ENCODE measurements at places on chromosomes 6 and 20.

- no peaks in the 10 kb centered on the region for H3K4me1 ChIP-seq
- H3K27ac ChIP-seq = no peak overlapping the region
- no peak for DNase-seq
- H3K4me3 ChIP-seq = no peak overlapping the region
Measured at GRCh38 chr6:44685213-44685612, 297.7 kb downstream of the CDC5L start.

DNA sequence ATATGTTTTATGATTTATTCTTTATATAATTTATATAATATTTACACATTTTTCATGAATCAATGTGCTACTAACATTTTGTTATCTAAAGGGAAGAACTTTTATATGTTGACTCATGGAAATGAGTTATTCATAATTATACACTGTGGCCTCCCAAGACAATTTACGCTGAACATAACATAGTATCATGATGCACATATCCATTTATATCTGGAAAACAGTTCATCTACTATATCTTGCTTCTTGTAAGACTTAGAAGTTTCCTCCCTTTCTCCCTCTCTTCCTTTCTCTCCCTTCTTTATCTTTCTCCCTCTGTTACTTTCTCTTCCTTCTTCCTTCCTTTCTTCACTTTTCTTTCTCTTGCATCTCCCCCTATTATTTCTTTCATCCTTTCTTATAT lies 1.1 kb upstream of the EYS start:
- no peaks in the 10 kb centered on the region for H3K27me3 ChIP-seq
- H3K4me1 ChIP-seq = no peaks in the 10 kb centered on the region
- H3K36me3 ChIP-seq = no peaks in the 10 kb centered on the region

GRCh38 chr20:25574411-25574810 lies 10.9 kb downstream of the NINL start:
- H3K4me1 ChIP-seq = no peaks in the 10 kb centered on the region
- H3K4me3 ChIP-seq = no peak overlapping the region
- DNase-seq = no peak
- no peaks in the 10 kb centered on the region for H3K36me3 ChIP-seq
- H3K27me3 ChIP-seq = no peaks in the 10 kb centered on the region

DNA sequence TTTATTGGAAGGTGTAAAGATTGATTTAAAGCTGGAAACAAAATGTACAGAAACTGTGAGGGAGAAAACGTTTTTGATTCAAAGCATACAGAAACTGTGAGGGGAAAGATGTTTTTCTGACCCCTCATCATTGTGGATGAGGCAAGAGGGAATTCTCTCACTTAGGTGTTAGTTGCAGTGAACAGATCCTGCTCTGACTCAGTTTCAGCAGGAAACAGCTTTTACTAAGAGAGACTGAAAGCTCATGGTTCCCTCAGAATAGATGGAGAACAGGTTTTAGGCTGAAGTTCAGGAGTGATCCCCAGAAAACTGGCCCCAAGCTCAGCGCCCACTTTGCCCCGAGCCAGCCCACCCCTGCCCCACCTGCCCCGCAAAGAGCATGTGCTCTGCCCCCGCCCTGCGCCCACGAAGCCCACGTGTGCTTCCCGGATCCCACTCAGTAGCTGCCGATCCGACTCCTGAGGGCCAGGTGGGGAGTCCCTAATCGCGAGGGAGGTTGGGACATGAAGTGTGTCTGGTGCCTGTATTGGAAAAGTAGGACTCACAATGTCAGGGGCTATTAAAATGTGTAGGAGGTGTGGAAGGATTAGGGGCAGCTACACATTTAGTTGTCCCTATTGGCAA lies 41.2 kb downstream of the DUSP22 start:
- no peak overlapping the region for H3K27ac ChIP-seq
- H3K4me1 ChIP-seq = peaks cover 47% of the 10 kb centered on the region
- DNase-seq = no peak
- H3K27me3 ChIP-seq = no peaks in the 10 kb centered on the region
- H3K4me3 ChIP-seq = no peak overlapping the region

DNA sequence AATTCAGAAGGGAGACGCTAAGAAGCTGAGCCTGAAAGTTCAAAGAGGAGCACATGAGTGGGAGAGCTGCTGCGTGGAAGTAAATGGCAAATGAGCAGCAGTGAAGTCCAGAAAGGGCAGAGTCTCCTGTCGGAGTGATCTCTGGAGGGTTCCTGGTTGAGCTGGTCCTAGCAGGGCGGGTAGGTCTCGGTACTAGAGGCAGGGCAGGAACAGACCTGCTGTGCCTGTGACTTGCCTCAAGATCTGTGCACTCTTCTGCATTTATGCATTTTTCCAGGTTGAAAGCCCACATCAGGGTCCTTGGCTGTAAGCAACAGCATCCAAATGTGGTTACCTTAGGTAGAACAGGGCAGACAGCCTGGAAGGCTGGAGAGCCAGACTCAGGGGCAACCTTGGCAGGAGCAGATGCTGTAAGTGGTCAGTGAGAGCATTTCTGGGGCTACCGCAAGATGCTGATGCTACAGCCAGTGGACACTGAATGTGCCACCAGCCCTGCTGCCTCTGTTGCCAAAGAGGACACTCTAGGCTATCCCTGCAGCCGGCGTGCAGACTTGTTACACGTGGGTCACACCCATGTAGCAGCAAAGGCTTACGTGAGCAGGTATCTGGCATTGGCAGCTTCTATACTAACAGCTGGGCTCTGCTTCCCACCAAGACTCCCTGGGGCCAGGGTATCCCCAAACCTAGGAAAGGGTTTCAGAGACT lies 8.4 kb downstream of the DUSP22 start:
- DNase-seq = no peak
- H3K4me3 ChIP-seq = no peak overlapping the region
- H3K36me3 ChIP-seq = no peaks in the 10 kb centered on the region

GRCh38 chr6:133743621-133744020 lies 145.3 kb upstream of the TCF21 start:
- no peak for DNase-seq
- no peaks in the 10 kb centered on the region for H3K4me1 ChIP-seq
- no peak overlapping the region for H3K4me3 ChIP-seq
- H3K27me3 ChIP-seq = no peaks in the 10 kb centered on the region
- H3K27ac ChIP-seq = no peak overlapping the region
- H3K36me3 ChIP-seq = no peaks in the 10 kb centered on the region

DNA sequence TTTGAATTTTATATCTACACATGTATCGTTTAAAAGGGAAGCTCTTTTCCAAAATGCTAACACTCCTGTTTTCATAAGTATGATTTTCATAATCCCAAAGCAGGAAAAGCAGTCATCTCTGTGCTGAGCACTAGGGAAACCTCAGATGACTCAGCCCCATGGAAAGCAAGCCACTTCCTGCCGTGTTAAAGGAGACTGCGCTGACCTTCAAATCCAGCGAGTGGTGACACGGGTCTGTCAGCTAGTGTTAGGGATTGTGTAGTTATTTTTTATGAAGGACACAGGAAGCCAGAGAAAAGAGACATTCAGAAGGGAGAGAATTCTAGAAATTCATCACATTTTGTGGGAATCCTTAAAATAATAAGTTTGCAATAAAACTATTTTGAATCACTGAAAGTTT lies 57.0 kb upstream of the CD93 start:
- no peaks in the 10 kb centered on the region for H3K36me3 ChIP-seq
- H3K4me1 ChIP-seq = peaks cover 49% of the 10 kb centered on the region
- H3K27ac ChIP-seq = peak overlapping the region; percentile 74
- no peak for DNase-seq
- no peak overlapping the region for H3K4me3 ChIP-seq

- no peak overlapping the region for H3K27ac ChIP-seq
- H3K4me3 ChIP-seq = no peak overlapping the region
- H3K36me3 ChIP-seq = no peaks in the 10 kb centered on the region
- no peaks in the 10 kb centered on the region for H3K27me3 ChIP-seq
- no peaks in the 10 kb centered on the region for H3K4me1 ChIP-seq
- no peak for DNase-seq
Measured at GRCh38 chr20:7378864-7379605, 561.2 kb downstream of the HAO1 start.

GRCh38 chr6:21984135-21984534 lies 312.7 kb downstream of the PRL start:
- no peaks in the 10 kb centered on the region for H3K36me3 ChIP-seq
- H3K27ac ChIP-seq = no peak overlapping the region
- no peak overlapping the region for H3K4me3 ChIP-seq
- H3K4me1 ChIP-seq = peaks cover 39% of the 10 kb centered on the region
- H3K27me3 ChIP-seq = no peaks in the 10 kb centered on the region

GRCh38 chr6:3381233-3381921 lies 75.5 kb downstream of the SLC22A23 start:
- DNase-seq = no peak
- H3K4me3 ChIP-seq = no peak overlapping the region
- H3K36me3 ChIP-seq = no peaks in the 10 kb centered on the region
- peaks cover 28% of the 10 kb centered on the region for H3K4me1 ChIP-seq
- no peaks in the 10 kb centered on the region for H3K27me3 ChIP-seq

DNA sequence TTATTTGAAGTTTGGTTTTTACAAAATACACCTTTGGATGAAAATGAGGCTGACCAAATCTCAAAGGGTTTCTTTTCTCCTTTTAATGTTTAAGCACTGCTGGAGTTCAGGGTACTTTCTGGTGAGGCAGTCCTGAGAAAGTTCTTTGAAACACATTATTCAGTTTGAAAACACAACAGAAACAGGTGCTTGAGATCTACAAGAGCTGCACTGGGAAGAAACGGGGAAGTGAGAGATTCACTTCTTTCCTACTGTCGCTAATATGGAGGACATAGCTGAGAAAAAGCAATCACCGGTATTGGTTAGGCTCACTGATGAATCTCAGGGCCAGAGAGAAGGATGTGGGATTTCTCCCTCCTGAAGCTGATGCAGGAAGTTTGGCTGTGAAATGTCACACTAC lies 22.9 kb upstream of the TMEM170B start:
- DNase-seq = no peak
- H3K27ac ChIP-seq = no peak overlapping the region
- no peak overlapping the region for H3K4me3 ChIP-seq
- no peaks in the 10 kb centered on the region for H3K27me3 ChIP-seq
- no peaks in the 10 kb centered on the region for H3K36me3 ChIP-seq

DNA sequence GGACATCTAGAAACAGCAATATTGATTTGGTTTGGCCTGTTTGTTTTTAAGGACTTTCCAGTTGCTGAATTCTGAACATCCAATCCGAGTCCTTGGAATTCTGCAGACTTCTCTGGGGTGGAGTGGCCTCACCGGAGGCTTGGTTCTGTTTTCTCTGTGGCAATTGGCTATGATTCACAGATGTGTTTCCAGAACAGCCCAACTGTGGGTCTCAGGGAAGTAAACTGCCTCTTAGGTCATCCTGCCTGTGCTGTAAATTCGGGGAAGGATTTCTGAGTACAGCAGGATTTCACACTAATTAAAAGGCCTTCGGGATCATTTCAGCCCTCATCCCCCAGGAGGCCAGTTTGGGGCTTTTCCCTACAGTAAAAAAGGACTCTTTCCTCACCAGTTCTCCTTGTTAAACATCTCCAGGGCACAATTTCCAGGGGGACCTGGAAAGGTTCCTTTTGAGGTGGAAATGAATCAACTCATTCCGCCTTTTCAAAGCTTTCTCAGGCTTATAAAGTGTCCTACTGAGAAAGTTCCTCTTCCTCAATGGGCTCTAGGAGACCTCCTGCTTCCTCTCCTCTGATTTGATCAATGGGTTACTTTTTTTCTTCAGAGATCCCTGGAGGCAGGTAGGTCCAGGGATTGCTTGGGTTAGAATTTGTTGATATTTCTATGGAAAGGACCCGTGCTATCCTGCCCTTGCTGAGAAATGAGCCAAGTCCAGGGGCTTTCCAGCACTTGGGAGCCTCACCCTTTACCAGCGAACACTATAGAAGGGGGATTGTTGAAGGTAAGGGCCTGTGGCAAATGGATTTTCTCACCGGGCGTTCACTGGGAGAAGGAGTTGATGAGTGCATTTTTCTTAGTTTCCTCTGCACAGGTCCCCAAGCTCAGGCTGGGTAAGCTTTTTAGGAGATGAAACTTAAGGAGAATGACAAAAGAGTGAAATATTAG lies 114.6 kb downstream of the CLIC5 start:
- no peak for DNase-seq
- H3K27me3 ChIP-seq = no peaks in the 10 kb centered on the region
- no peak overlapping the region for H3K4me3 ChIP-seq
- peaks cover 32% of the 10 kb centered on the region for H3K36me3 ChIP-seq

DNA sequence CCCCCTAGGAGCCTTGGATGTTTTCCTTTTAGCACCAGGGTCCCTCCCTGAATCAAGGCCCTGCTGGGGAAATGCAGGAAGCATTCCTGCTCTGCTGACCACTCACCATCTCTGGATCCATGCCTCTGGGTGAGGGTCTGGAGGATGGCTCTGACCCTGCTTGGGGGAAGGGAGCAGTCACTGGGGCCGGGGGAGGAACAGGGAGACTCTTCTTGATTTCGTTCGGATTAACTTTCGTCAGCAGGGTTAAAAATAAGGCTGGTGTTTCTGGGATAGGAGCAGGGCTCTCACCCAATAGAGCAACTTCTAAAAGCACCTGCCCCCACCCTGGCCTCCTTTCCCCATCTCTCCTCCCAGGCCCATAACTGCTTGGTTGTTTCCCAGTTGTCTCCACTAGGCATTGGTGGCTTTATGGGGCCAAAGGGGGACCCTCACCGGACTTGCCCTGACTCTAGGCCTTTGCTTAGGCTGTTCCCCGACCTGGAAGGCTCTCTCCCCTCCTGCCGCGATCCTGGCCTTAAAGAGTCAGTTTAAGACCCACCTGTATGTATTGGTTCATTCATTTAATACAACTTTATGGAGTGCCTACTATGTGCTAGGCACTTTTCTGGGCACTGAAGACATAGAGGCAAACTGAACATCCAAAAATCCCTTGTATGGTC lies 63.0 kb downstream of the JPH2 start:
- DNase-seq = no peak
- H3K4me3 ChIP-seq = no peak overlapping the region
- no peaks in the 10 kb centered on the region for H3K27me3 ChIP-seq
- H3K36me3 ChIP-seq = no peaks in the 10 kb centered on the region
- H3K27ac ChIP-seq = peak overlapping the region; percentile 62
- H3K4me1 ChIP-seq = peaks cover 76% of the 10 kb centered on the region

DNA sequence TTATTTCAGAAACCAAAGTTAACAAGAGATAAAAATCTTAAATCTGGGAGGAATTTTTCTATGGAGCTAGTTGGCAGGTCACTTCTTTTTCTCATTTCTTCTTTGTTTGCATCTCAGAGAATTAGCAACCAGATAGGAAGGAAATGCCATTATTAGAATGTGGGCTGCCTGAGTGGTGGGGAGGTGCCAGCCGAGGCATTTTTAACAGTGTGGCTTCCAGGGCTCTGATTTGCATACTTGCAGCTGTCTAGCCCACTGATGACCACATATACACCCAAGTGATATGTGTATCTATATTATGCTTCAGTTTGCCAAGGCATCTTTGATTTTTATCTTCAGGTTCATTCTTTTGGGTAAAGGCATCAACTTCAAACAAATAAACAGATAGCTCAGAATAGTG lies 206.7 kb downstream of the CLIC5 start:
- H3K27me3 ChIP-seq = peaks cover 17% of the 10 kb centered on the region
- peaks cover 10% of the 10 kb centered on the region for H3K4me1 ChIP-seq
- no peak overlapping the region for H3K4me3 ChIP-seq
- no peaks in the 10 kb centered on the region for H3K36me3 ChIP-seq
- H3K27ac ChIP-seq = no peak overlapping the region
- no peak for DNase-seq

GRCh38 chr20:62470459-62470858 lies 5.3 kb downstream of the GATA5 start:
- peaks cover 15% of the 10 kb centered on the region for H3K4me1 ChIP-seq
- H3K36me3 ChIP-seq = no peaks in the 10 kb centered on the region
- H3K27me3 ChIP-seq = peaks cover 78% of the 10 kb centered on the region
- no peak overlapping the region for H3K27ac ChIP-seq
- H3K4me3 ChIP-seq = no peak overlapping the region
